Mesothelial cell of epicardium (in vitro differentiated cells): ENCODE measurements at places on chromosomes 6 and 20.

- peaks cover 1% of the 10 kb centered on the region for H3K36me3 ChIP-seq
- no peak for DNase-seq
- H3K4me3 ChIP-seq = no peak overlapping the region
Measured at GRCh38 chr6:153084393-153084792, 46.7 kb downstream of the RGS17 start.

GRCh38 chr20:9999645-10000044 lies 35.1 kb upstream of the ANKEF1 start:
- no peaks in the 10 kb centered on the region for H3K4me1 ChIP-seq
- no peaks in the 10 kb centered on the region for H3K27me3 ChIP-seq
- no peak for DNase-seq
- no peaks in the 10 kb centered on the region for H3K36me3 ChIP-seq
- no peak overlapping the region for H3K27ac ChIP-seq

DNA sequence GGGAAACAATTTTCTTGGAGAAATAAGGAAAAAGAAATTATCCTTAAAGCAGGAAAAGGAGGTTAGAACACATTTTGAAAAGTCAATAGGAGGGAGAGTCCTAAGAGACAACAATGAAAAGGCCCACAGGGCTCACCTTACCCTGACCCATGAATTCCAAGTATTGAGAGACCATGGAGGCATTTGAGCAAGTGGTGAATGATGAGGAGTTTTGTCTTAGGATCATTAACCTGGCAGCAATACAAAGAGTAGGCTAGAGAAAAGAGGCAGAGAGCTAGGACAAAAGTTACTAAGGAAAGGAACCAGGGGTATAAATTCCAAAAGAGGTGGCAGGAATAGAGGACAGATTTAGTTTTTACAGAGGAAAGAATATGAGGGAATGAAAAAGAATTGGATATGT lies 44.7 kb downstream of the PACRG start:
- no peak overlapping the region for H3K4me3 ChIP-seq
- no peak overlapping the region for H3K27ac ChIP-seq
- H3K36me3 ChIP-seq = no peaks in the 10 kb centered on the region

GRCh38 chr6:136403110-136403980 lies 113.7 kb upstream of the BCLAF1 start:
- no peak overlapping the region for H3K4me3 ChIP-seq
- no peaks in the 10 kb centered on the region for H3K27me3 ChIP-seq
- H3K36me3 ChIP-seq = peaks cover 4% of the 10 kb centered on the region

DNA sequence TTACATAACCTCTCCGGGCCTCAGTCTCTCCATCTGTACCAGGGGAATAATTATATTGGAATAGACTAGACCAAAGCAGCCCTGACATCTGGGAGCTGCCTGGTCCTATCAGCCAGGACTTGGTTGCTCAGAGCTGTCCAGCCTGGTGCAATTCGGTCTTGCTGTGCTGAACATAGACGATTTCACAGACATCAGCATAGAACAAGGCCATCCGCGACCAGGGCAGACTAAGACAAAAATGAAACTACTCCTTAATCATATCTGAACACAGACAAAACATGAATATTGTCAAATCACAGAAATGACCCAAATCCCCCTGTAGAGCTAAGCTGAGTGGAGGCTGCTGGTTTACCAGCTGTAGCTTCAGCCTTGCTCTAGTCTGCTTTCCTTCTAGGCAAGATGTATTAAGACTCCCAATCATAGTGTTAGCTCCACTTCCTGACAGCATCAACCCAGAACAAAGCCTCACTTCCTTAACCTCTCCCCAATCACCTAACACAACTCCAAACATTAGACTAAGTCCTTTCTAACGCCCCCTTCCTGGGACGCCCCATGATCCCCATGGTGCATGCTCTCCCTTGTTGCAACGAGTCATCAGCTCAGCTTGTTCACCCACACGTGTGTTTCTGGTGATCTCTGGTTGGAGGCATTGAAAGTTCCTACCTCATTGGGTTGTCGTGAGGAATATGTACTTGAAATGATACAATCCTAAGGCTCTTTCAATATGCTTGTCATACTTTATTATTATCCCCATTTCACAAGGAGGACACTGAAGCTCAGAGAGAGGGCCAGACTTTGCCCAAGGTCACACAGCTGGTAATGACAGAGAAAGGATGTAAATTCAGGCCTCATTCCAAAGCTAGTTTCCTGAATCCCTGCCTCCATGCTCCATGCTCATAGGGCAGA lies 3.5 kb upstream of the MAPK13 start:
- H3K36me3 ChIP-seq = no peaks in the 10 kb centered on the region
- H3K27ac ChIP-seq = no peak overlapping the region
- no peak overlapping the region for H3K4me3 ChIP-seq
- H3K4me1 ChIP-seq = peaks cover 14% of the 10 kb centered on the region

GRCh38 chr6:29702519-29703103 lies 20.6 kb upstream of the HLA-F start:
- H3K27me3 ChIP-seq = peaks cover 59% of the 10 kb centered on the region
- H3K4me3 ChIP-seq = no peak overlapping the region
- H3K27ac ChIP-seq = no peak overlapping the region
- H3K36me3 ChIP-seq = no peaks in the 10 kb centered on the region
- H3K4me1 ChIP-seq = no peaks in the 10 kb centered on the region

GRCh38 chr6:132487762-132488161 lies 25.2 kb downstream of the STX7 start:
- H3K27ac ChIP-seq = no peak overlapping the region
- H3K36me3 ChIP-seq = peaks cover 18% of the 10 kb centered on the region
- DNase-seq = no peak
- H3K4me1 ChIP-seq = peaks cover 17% of the 10 kb centered on the region
- H3K4me3 ChIP-seq = no peak overlapping the region

DNA sequence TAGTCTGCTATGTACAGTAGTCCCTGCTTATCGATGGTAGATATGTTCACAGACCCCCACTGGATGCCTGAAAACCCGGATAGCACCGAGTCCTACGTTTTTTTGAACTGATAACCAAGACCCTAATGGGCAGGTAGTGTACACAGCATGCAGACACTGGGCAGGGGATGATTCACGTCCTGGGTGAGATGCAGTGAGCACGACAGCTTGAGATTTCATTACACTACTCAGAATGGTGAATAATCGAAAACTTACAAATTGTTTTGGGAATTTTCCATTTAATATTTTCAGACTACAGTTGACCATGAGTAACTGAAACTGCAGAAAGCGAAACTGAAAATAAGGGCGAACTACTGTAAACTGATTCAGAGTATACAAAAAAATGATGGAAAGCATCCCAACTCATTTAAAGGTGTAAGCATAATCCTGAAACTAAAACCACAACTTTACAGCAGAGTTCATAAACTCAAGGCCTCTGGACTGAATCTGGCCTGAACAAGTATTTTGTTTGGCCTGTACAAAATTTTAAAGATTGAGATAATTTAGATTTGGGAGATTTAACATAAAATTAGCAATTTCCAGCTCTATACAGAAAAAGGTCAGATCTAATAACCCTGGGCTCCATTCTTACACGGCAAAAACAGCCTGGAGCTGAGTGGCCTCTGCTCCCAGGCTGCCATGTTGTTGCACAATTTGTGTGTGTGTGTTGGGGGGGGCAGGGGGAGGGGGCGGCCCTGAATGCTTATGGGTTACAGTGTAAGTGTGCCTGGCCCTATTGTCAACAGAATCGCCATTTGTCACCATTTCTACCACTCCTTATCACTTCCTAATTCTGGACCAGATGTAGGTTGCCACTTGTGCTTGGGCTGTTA lies 34.9 kb downstream of the RNF24 start:
- no peak for DNase-seq
- peak overlapping the region; percentile 47 for H3K27ac ChIP-seq
- H3K4me3 ChIP-seq = no peak overlapping the region
- no peaks in the 10 kb centered on the region for H3K27me3 ChIP-seq

- peaks cover 8% of the 10 kb centered on the region for H3K36me3 ChIP-seq
- no peaks in the 10 kb centered on the region for H3K27me3 ChIP-seq
- H3K4me3 ChIP-seq = no peak overlapping the region
- H3K4me1 ChIP-seq = peaks cover 14% of the 10 kb centered on the region
Measured at GRCh38 chr6:111754423-111754822, 118.8 kb downstream of the FYN start.

GRCh38 chr6:41051873-41052272 lies 1.1 kb upstream of the APOBEC2 start:
- peaks cover 45% of the 10 kb centered on the region for H3K4me1 ChIP-seq
- H3K27me3 ChIP-seq = no peaks in the 10 kb centered on the region
- H3K36me3 ChIP-seq = no peaks in the 10 kb centered on the region
- H3K4me3 ChIP-seq = no peak overlapping the region
- DNase-seq = no peak
- no peak overlapping the region for H3K27ac ChIP-seq

- no peaks in the 10 kb centered on the region for H3K27me3 ChIP-seq
- H3K4me1 ChIP-seq = no peaks in the 10 kb centered on the region
- H3K27ac ChIP-seq = no peak overlapping the region
- DNase-seq = no peak
Measured at GRCh38 chr6:88785478-88785877, 177.9 kb downstream of the RNGTT start.

DNA sequence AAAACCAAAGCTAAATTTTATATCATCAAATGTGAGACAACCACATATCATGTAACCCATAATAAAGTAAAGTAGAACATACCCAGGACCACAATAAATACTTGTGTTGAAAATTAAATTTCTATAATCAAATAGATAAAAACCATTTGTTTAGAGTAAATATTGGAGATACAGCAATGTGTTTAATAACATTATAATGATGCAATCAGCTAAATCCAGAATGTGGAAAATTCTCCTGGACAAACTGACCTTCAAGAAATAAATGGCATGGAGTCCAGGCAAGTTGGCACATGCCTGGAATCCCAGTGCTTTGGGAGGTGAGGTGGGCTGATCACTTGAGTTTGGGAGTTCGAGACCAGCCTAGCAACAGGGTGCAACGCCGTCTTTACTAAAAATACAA lies 84.0 kb downstream of the GPX5 start:
- no peak overlapping the region for H3K27ac ChIP-seq
- no peak for DNase-seq
